Inflammatory macrophage treated with lipopolysaccharide for 4 hours (primary cell): ENCODE measurements at places on chromosomes 11 and 22.

- DNase-seq, result peak; percentile 97
These were observed 1.3 kb downstream of the DENND5A start for GRCh38 chr11:9263840-9264315.

GRCh38 chr22:23223569-23224317 is 43.4 kb downstream of the BCR start:
- DNase-seq, result no peak

- no peak for DNase-seq
These were observed 371.6 kb downstream of the CADM1 start for GRCh38 chr11:115132436-115133228.

DNA sequence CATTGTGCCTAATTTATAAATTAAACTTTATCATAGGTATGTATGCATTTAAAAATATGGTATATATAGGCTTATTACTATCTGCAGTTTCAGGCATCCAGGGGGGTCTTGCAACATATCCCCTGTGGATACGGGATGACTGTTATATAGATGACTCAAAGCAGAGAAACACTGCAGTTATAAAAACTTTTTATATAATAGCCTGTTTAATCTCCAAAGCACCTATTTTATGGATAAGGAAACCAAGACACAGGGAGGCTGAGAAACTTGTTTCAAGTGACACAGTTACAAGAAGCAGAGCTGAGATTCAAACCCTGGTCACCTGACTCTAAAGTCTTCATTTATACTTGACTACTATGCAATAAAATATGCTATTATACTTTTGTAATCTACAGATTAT is 897.7 kb downstream of the KCNA4 start:
- no peak for DNase-seq

DNA sequence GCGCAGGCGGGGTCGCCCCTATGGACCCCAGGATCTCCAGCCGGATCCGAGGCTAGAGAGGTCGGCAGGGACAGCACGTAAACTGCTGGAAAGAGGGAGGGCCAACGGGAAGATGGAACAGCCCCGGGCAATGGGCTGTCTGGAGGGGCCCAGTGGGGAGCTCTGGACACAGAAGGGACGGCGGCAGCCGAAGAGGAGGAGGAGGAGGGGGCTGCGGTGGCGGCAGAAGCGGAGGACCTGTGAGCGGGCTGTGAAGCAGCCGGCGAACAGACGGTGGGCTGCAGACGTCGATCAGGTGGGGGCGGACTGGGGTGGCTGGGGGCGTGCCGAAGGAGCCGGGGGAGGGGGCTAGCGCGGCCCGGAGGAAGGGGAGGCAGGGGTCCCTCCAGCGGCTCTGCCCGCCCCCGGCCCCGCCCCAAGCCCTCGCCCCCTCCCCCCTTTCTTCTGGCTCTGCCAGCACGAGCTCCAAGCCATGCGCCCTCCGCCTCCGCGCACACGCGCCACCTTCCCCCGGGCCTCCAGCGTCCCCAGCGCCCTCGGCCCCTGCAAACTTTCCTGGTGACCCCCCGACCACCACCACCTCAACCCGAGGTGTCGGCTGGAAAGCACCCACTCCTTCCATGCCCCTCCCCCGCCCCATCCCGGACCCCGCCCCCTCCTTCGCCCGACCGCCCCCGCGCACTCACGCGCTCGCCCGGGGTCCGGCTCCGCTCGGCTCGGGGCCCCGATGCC is 432 bp downstream of the TNKS1BP1 start:
- DNase-seq, result no peak
